ENCODE measurements at places on chromosomes 12 and 14.

- no peak for DNase-seq
Observed at GRCh38 chr14:55739967-55740648, 160.1 kb downstream of the KTN1 start.

DNA sequence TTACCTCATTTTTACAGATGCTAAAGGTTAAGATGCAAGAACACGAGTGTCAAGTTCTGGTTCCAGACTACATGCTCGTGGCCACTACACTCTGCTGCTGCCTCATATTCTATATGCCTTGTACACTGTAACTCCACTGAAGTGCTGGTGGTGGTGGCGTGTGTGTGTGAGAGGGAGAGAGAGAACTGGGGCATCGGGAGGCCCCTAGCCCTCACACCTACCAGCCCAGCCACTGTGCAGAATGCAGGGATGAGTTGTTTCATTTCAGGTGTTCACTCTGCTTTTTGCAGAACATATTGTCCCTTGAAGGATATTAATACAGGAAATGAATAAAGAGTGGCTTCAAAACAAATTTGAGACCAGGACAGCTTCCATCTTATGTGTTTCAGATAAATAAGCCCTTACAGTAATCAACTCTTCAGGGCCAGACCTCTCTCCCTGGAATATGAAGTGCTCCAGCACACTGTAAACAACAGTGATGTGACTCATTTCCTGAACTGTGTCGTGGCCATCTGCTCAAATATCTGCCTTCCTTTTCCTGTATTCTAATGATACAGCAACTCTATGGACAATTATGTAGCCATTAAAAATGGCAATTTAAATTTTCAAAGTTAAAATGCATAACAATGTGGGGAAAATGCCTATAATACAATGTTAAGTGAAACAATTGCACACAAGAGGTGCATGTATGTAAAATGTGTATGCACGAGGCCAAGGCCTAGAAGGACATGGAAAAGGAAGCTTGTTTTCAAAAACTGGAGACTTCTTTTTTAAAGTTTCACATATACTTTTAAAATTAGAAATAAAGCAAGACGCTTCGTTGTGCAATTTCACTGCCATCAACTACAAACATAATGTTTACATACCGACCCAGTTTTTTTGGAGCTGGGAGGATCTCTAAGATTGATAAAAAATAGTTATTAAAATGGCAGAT, 215.4 kb downstream of the PELI2 start:
- DNase-seq: no peak

- no peak for DNase-seq
Observed at GRCh38 chr14:103973354-103973753, 31.0 kb upstream of the RD3L start.

DNA sequence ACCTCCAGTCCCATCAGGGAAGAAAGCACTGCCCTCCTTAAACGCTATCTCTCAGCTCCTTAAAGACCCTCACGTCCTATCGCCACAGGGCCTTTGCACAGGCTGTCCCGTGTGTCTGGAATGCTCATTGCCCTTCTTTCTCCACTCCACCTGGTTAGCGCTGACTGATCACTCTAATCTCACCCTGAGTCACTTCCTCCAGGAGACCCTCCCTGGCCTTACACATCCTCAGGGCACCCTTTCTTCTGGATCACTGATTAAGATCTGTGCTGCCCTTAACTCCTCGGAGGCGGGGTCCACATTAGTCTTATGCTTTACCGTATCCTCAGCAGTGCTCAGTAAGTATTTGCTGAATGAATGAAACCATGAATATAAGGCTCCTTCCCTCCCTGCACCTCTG, 94.7 kb downstream of the SYNE3 start:
- DNase-seq: no peak

GRCh38 chr12:50633955-50634354, 129.2 kb downstream of the DIP2B start:
- no peak for DNase-seq

All from activated naive CD8-positive, alpha-beta T cell treated with anti-CD3 and anti-CD28 coated beads, Interleukin-2, amount 50 U/mL, for 24 hours (primary cell).